ENCODE measurements at places on chromosomes 16 and 17.
A peak's percentile ranks its signal among the peaks of the same experiment; 100 is the strongest.

DNA sequence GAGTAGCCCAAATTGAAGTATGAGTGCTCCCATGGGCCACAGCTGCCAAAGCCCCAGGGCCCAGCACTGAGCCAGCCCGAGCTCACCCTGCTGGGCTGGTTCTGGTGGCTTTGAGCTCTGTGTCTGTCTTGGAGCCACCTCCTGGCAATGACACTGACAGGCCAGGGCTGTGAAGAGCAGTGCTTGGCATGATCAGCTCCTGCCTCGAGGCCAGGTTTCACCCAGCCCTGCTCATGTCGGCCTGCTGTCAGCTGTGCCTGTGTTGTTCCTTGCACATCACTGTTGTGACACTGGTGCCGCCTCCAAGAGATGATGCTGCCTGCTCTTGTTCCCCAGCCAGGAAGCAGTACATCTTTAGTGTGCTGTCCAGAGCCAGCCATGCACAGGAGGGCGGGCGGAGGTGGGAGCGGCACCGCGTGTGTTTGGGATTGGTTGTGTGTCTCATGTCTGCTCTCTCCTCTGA lies 26.0 kb downstream of the PLD6 start:
- DNase-seq = no peak

- DNase-seq = no peak
Observed at GRCh38 chr16:7976563-7976962, 613.7 kb downstream of the TMEM114 start.

GRCh38 chr16:24328835-24329452 lies 72.8 kb downstream of the CACNG3 start:
- DNase-seq = no peak

- peak; percentile 97 for DNase-seq
Observed at GRCh38 chr17:77254951-77255825, 114.4 kb downstream of the SEC14L1 start.

DNA sequence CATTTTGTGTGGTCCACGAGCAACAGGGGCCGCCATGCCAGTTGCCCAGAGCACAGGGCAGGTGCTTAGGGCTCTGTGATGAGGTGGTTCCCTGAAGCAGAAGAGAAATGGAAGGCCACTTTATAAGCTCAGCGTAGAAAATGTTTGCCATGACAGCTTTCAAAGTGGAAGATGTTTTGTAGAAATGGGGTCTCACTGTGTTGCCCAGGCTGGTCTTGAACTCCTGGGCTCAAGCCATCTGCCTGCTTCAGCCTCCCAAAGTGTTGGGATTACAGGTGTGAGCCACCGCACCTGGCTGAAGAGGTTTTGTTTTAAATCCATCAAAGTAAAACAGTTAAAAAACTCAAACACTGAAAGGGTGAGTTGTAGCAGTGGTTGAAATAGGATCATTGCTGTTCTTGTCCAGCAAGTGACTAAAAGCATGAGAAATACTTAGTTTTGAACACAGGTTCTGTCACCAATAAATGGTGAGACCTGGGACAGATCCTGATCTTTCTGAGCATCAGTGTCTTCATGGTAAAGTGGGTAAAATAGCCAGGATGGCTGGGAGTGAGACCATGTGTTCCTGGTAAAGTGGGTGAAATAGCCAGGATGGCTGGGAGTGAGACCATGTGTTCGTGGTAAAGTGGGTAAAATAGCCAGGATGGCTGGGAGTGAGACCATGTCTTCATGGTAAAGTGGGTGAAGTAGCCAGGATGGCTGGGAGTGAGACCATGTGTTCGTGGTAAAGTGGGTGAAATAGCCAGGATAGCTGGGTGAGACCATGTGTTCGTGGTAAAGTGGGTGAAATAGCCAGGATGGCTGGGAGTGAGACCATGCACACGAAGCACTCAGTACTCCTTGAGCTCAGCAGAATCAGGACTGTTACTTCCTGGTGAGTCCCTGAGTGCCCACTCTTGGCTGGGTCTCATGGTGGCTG lies 46.0 kb downstream of the BANP start:
- DNase-seq = no peak

DNA sequence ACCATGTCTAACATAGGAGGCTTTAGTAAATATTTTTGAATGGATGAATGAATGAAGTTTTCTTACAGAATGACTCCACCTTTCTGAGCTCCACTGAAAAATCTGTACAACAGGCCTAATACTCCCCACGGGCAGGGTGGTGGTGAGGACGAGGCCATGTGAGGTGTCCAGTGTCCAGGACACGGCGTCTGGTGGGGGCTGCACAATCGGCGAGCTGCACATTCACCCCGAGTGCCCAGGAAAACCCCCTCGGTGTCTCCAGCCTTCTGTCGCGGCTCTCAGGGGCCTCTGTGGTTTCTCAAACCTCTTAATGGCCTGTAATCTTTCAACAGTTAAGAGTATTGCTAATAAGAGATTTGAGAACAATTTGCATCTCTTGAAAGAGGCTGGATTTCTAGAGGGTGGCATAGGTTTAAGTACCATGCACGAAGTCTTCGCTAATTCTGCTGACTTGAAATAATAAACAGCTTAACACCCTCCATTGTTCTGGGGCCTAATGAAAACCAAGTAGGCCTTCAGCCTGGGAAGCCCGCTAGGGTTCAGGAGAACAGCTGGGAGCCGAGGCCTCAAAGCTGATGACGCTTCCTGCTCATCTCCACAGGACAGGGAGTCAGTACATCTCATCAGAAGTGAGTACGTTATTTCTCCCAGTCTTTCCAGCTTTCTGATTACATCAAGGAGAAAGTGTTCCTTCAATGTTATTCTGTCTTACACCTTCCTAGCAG lies 304.6 kb upstream of the FOXF1 start:
- DNase-seq = no peak

DNA sequence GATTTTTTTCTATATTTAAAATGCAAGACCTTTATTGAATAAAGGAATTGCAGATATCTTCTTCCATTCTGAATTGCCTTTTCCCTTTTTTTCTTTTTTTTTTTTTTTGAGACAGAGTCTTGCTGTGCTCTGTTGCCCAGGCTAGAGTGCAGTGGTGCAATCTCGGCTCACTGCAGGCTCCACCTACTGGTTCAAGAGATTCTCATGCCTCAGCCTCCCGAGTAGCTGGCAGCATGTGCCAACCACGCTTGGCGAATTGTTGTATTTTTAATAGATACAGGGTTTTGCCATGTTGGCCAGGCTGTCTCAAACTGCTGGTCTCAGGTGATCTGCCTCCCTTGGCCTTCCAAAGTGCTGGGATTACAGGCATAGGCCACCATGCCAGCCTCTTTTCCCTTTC lies 151.5 kb downstream of the CEP112 start:
- no peak for DNase-seq

DNA sequence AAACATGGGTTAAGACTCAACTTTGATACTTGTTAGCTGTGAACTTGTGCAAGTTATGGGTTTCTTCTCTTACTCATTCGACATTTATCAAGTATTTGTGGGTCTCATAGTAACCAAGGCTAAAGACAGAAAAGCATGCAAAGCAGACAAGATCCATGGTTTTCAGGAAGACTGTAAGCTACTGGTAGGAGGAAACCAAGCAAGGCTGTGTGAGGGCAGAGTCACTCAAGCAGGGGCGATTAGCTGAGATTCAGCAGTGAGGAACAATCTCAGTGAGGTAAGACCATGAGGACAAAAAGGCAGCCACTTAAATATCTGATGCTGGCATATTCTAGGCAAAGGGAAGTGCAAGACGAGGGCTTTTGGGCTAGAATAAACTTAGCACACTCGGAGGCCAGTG lies 29.5 kb downstream of the MBTD1 start:
- DNase-seq = peak; percentile 45

DNA sequence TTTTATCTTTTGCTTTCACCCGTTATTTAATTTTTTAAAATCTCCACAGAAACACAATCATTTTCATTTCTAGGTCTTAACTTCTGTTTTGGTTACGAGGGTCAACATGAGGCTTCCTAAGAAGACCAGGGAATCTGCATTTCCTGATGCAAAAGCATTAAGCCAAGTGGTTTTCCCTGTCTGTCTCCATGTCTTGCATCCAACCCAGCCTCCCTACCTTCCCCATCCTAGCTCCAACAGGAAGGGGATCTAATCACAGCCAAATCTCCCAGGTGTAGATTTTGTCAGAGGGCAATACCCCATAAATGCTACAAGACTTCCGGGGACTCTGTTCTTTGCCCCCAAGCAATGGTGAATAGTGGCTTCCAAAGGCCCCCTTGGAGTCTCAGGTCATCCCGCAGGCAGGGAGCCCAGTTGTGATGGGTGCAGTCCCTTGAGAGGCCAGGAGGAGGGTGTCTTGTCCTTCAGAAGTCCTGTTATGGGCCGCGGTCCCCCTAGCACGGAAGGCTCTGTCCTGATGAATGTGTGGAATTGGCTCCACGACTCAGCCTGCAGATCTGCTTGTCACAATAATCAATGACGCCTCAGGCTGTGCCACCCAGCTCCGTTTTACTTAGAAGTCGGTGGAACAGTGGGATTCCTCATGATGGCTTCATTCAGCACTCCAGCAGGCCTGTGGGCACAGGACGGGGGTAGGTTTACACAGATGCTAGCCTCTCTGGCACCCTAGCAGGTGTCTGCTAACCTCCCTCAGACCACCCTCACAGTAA lies 141.1 kb downstream of the RGS9 start:
- DNase-seq = peak; percentile 86

GRCh38 chr17:75590314-75590761 lies 2.7 kb downstream of the MYO15B start:
- DNase-seq = no peak

GRCh38 chr16:81018496-81018895 lies 11.5 kb downstream of the CENPN start:
- no peak for DNase-seq

- DNase-seq = no peak
Observed at GRCh38 chr17:33811004-33811760, 443.9 kb upstream of the CCL2 start.

- DNase-seq = no peak
Observed at GRCh38 chr17:49486012-49486641, 9.0 kb upstream of the NGFR start.

GRCh38 chr17:32192379-32192778 lies 50.1 kb downstream of the RHOT1 start:
- DNase-seq = peak; percentile 70

DNA sequence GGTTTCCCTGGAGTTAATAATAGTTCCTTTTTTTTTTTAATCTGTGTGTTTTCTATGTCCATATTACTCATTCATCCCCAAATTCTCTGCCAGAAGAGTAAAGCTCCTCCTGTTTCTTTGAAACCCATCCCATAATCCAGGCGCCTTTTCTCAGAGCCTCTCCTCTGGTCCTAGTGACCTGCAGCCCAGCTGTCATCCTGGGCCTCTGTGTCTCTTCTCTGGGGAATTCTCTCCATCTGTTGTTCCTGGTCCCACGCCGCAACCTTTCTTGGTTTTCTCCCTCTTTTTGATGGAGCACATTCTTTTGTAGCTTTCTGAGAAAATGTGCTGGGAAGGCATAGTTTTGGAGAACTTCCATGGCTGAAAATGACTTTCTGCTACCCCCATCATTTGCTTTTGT lies 10.2 kb downstream of the KATNB1 start:
- DNase-seq = no peak

- peak; percentile 78 for DNase-seq
Observed at GRCh38 chr17:68053231-68054013, 17.9 kb downstream of the KPNA2 start.

- no peak for DNase-seq
Observed at GRCh38 chr17:61942085-61942484, 14.3 kb upstream of the INTS2 start.

DNA sequence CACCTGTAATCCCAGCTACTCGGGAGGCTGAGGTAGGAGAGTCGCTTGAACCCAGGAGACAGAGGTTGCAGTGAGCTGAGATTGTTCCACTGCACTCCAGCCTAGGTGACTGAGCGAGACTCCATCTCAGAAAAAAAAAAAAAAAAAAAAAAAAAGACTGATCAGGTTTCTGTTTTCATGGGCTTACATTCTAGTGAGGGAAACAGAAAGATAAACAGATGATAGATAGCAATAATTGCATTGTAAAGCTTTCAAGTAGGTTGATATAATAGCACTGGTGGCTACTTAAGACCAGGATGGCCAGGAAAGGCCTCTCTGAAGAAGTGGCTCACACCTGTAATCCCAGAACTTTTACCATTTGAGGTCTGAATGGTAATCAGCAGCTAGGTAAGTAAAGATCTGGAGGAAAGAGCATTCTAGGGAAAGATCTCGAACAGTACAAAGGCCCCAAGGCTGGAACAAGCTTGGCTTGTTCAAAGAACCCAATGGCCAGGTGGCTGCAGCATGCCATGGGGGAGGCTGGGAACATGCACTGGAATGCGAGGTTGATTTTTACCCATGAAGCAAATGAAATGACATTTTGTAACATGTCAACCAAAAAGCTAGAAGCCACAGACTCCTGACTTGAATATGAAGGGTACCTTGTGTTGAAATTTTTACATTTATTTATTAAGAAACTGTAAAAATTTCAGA lies 108.3 kb upstream of the DHX40 start:
- DNase-seq = no peak

- DNase-seq = peak; percentile 85
Observed at GRCh38 chr17:11644265-11645212, 46.3 kb downstream of the DNAH9 start.

DNA sequence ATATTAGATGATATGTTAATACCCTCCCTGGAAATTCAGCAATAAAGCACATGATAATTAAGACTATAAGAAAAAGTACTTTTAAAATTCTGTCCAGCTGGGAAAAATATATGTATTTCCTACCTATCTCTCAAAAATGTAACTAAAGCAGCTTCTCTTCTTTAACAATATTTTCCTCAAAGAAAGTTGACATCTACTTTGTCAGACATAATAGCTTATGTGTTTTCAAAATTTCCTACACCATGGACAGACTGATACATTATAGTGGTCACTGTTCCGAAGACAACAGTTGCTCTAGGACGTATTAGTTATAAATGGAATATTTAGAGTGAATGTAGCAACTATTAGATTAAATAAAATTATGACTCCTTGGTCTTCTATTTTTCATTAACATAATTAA lies 131.4 kb upstream of the NACA2 start:
- DNase-seq = no peak

- DNase-seq = no peak
Observed at GRCh38 chr17:76871668-76872067, 3.5 kb downstream of the MGAT5B start.

DNA sequence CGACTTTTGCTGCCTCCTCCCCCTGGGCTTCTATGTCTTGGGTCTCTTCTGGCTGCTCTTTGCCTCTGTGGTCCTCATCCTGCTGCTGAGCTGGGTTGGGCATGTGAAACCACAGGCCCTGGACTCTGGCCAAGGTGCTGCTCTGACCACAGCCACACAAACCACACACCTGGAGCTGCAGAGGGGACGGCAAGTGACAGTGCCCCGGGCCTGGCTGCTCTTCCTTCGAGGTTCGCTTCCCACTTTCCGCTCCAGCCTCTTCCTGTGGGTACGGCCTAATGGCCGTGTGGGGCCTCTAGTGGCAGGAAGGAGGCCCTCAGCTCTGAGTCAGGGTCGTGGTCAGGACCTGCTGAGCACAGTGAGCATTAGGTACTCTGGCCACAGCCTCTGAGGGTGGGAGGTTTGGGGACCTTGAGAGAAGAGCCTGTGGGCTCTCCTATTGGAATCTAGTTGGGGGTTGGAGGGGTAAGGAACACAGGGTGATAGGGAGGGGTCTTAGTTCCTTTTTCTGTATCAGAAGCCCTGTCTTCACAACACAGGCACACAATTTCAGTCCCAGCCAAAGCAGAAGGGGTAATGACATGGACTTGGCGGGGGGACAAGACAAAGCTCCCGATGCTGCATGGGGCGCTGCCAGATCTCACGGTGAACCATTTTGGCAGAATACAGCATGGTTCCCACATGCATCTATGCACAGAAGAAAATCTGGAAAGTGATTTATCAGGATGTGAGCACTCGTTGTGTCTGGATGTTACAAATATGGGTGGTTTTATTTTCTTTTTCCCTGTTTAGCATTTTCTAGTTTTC lies 2.3 kb downstream of the GP1BA start:
- peak; percentile 63 for DNase-seq

GRCh38 chr16:10256784-10257641 lies 74.8 kb upstream of the GRIN2A start:
- DNase-seq = peak; percentile 51
